ENCODE measurements at places on chromosomes 11 and 22. TPM values are rescaled to one million over a fixed set of nuclear protein-coding genes. Genes with fewer than 3 reads are reported as not detected.

The ANO1 gene
- total RNA-seq: 244 TPM

The GRM5 gene
- total RNA-seq: 10.2 TPM

GRCh38 chr11:4191031-4191571, 96.5 kb downstream of the RRM1 start:
- DNase-seq: no peak

DNA sequence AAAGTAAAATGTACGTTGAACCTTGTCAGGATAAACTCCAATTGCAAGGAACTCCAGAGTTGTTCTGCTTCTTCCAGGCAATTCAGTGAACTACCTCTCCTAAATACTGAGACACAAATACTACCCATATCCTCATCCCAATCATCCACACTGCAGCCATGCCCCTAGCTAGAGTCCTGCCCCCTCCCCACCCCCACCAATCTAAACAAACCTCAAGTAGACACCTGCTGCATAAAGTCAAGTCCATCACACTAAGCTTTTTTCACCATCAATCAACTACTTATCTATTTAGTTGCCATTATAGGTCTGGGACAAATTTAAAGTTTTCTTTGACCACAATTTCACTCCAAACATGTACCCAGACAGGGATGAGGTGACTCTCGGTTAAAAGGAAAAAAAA, 93.2 kb upstream of the APOA1 start:
- no peak for DNase-seq

GRCh38 chr11:1870326-1870696, 17.4 kb downstream of the LSP1 start:
- no peak for DNase-seq

DNA sequence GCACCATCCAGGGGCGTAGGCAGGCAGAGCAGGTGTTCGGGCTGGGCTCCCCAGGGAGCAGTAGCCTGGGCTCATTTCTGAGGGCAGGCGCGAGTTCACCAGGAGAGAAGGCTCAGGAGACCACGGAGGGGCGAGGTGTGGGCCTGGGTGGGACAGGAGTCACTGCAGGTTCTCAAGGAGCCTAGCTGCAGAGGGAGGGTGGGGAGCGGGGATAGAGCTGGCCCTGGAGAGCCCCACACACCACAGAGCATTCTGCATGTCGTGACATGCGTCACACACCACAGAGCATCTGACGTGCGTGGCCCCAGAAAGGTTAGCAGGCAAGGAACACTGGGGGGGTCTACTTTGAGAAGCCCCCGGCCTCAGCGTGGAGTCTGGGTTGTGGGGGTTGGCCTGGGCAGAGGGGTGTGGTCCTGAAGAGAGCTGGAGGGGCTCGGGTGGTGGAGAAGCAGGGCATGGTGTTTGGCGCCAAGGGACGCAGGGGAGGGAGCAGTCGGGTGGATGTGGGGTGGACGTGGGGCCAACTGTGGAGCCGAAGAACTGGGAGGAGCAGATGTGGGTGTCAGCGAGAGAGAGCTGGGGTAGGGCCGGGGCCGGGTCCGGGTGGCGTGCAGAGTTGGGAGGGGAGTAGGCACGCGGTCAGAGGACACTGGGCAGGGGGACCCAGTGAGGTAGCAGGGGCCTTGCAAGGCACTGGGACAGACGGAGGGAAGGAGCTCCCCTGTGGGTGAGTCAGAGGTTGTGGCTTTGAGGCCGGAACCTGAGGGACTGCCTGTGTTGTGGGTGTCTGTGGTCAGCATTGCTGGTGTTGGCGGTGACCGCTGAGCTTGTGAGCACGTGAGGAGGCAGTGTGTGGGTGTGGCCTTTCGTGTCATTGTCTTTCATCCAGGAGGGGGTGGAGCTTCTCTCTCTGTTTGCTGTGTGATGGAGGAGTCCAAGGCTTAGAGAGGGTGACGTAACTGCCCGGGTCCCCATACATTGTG, 25.5 kb downstream of the CTTN start:
- DNase-seq: no peak
